ENCODE measurements at places on chromosomes 16 and 17.
A peak's percentile ranks its signal among the peaks of the same experiment; 100 is the strongest.

- DNase-seq, result no peak
These were observed 69.9 kb downstream of the AKAP1 start for GRCh38 chr17:57154921-57155320.

DNA sequence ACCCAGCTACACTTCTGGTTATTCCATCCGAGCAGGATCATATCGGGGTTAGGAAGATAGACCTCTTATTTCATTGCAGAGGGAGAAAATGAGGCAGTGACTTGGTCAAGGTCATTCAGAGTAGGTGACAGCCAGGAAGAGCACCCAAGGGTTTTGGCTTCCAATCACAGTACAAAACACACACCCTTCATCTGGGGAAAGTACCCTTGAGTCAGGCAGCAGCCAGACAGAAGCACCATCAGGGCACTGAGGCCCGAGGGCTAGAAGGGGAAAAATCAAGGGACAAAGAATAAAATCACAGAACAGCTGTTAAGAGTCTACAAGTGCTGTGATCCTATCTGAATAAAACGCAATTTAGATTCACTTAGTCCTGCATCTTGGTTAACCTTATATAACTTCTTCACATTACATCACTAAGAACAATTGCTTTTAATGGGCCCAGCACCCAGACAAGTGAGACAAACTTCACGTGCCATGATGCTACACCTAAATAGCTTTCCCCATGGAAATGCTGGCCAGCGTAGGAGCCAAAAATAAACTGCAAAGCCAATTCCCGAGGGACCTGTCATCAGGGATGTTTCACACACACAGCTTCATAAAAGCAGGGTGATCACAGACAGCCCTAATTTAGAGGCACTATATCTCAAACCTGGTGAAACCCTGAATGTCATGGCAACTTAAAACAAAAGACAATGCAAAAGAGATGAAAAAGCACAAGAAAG lies 4.9 kb downstream of the UBE2O start:
- no peak for DNase-seq

GRCh38 chr17:77098884-77099545 lies 41.8 kb upstream of the SEC14L1 start:
- no peak for DNase-seq

DNA sequence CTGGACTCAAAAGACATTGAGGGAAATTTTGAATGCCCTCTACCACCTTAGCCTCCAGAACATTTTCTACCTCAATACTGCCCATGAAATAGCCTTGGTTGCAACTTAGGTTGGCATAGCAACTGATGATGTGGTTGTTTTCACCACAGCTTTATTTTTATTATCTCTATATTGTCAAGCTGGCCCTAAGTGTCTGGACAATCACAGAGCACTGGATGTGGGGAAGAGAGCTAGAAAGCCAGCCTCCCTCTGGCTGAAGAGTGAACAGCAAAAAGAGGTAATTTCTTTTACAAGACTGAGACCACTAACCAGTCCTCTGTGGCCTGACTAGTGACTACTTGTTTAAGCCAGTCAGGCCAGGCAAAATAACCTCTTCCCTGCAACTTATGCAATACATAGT lies 159.6 kb downstream of the HS3ST2 start:
- DNase-seq, result no peak

DNA sequence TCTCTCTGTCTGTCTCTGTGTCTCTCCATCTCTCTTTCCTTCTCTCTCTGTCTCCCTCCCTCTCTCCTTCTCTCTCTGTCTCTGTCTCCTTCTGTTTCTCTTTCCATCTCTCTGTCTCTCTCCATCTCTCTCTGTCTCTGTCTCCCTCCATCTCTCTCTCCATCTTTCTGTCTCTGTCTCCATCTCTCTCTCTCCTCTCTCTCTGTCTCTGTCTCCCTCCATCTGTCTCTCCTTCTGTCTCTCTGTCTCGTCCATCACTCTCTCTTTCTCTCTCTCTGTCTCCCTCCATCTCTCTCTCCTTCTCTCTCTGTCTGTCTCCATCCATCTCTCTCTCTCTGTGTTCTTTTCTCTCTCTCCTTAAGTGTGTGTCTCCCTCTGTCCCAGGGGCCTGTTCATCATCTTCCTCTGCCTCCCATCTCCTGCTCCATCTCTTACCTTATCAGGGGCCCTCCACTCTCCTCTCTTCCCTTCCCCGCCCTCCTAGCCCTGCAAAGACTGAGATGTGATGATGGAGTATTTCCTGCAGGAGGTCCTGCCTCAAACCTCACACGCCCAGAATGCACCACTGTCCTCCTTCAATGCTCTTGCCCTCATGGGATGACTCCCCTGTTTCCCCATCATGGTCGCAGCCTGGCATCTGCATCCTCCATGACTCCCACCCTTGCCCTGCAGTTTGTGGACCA lies 193.3 kb downstream of the GSG1L start:
- DNase-seq, result no peak

GRCh38 chr17:45146890-45147580 lies 1.2 kb upstream of the HEXIM1 start:
- peak; percentile 83 for DNase-seq

DNA sequence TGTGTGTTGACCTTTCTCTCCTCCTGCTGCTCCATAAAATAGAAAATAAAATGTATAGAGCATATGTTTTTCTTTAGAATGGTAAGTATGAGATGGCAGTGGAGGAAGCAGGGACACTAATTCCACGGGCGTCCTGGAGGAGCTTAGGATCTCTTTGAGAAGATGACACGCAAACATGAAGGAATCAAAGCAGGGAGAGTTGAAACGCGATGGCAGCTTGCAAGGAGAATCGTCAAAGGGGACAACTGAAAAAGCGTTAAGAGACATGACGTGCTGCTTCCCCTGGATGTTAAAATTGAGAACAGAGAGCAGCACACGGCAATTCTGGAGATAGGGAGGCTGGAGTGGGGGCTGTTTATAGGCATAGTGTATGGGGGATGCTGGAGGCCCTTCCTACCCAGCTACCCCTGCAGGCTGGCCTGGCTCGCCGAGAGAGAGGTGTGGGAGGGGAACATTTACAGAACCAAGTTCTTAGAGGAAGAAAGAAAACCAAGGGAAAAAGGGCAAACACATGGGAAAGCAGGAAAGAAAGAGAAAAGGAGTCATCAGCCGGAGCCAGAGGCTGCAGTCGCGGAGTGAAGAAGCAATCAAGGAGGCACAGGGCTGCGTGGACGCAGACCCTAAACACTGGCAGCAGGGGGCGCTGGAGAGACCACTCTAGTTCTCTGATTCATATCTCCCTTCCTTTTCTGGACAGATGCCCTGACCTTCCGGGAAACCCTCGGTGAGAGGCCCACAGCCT lies 55.8 kb downstream of the MYH13 start:
- no peak for DNase-seq

DNA sequence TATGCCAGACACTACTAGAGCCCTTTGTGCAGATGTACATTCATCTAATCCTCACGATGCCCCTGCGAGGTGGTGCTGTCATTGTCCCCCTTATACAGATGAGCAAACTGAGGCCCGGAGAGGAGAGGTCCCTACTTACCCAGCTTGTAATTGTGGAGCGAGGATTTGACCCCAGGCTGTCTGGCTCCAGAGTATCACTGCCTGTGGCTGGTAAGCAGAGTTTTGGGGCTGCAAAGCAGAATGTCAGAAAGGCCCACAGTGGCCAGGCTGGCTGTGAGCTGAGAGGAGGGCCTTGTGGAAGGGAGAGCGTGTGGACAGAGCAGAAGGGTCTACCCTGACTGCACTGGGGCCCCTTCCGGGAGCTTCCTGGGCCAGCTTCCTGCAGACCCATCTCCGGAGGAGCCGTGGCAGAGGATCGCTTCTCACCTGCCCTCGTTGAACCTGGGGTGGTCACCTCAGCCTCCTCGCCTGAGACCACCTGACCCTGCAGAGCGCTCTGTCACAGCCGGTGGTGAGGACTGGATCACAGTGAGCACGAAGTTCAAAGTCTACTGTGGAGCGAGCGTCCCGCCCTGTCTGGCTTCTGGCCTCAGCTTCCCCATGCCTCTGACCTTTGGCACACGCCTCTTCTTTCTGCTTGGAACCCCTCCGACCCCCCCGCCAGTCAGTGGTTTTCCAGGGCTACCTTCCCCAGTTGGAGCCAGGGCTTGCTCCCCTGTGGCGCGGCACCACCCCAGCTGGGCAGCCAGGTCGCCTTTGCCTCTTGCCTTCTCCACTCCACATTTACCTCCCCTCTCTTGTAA lies 12.1 kb downstream of the CMIP start:
- DNase-seq, result no peak

GRCh38 chr16:88315543-88316105 lies 67.1 kb upstream of the ZNF469 start:
- DNase-seq, result no peak

DNA sequence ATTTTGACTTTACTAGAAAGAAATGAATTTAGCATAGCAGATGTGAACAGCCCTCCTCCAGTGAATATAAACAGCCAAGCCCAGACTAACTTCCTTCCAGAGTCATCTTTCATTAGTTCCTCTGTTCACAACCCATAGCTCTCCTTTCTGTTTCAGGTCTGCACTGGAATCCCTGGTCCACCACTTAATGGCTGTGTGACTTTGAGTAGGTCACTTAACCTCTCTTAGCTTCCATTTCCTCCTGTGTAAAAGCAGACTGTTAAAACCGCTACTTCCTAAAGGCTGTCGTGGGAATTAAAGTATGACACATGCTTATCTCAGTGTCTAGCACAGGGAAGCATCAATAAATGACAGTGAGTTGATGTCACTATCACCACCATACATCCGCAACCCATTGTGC lies 7.5 kb downstream of the SLC6A4 start:
- no peak for DNase-seq

All from NCI-H510A (cell line).